ENCODE measurements at places on chromosomes 4 and X. TPM values are rescaled to one million over a fixed set of nuclear protein-coding genes. Genes with fewer than 3 reads are reported as not detected.

GRCh38 chr4:22460266-22460665 lies 55.6 kb downstream of the ADGRA3 start:
- no peak for DNase-seq

GRCh38 chr4:122914292-122914904 lies 8.0 kb downstream of the NUDT6 start:
- DNase-seq, result peak; percentile 29

The SSX5 gene
- not detected for total RNA-seq

The QRFPR gene
- not detected for total RNA-seq

DNA sequence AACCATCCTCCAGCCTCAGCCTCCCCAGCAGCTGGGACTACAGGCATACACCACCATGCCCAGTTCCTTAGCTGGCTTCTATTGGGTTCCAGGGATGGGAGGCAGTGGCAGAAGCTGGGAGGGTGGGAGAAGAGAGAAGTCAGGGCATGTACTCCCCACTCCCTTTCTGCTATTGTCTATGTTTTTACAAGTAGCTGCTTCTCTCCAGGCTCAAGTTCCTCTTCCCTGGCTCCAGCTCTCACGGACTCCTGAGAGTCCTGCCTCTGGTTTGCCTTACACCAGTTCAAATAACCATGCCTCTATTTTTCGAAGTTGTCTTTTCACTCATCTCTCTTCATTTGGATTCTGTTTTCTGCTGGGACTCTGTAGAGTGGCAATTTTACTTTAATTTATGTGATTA lies 2.9 kb downstream of the TBC1D9 start:
- no peak for DNase-seq

DNA sequence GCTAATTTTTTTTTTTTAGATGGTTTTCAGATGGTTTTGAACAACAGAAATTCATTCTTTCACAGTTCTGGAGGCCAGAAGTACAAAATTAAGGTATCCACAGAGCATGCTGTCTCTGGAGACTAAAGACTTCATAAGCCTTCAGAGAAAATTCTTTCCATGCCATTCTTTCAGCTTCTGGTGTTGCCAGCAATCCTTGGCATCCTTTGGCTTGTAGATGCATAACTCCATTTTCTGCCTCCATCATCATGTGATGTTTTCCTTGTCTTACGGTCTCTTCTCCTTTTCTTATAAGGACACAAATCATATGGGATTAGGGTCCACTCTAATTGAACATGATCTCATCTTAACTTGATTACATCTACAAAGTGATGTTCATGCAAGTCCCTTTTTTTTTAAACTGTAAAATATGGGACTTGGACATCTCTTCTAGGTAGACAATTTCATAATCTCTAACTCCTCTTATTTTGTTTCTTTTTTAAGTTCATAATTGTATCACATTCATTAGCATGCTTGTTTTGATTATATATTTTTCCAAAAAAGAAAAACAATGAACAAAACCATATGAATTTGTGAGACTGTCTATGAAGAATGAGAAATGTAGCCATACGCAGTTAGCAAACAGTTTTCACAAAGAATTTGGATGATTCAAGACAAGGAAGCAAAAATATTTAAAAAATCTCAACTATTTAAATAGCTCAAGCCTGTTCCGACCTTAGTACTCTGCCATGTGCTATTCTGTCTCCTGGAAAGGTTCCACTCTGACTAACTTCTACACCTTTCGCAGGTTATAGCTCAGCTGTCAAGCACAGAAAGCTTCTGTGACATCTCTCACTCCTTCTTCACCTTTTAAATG lies 53.1 kb upstream of the GIMD1 start:
- no peak for DNase-seq

- peak; percentile 27 for DNase-seq
Observed at GRCh38 chr4:84529169-84529751, 30.2 kb upstream of the NKX6-1 start.

DNA sequence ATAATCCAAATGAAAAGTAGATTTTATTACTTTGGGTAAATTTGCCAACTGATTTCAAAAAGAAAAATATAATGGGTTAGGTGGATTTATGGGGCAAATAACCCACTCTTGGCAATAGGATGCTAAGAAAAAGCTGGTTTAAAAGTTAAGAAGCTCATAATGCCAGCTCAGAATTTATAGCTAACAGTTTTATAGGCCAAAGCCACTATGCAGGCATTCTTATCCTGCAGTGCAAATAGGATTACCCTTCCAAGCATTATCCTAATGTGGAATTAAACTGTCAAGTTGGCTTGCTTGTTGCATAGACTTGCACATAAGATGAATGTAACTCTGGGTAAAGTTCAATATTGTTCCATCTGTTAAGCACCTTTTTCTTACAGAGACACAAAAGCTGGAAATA lies 703.0 kb downstream of the PCDH18 start:
- no peak for DNase-seq

DNA sequence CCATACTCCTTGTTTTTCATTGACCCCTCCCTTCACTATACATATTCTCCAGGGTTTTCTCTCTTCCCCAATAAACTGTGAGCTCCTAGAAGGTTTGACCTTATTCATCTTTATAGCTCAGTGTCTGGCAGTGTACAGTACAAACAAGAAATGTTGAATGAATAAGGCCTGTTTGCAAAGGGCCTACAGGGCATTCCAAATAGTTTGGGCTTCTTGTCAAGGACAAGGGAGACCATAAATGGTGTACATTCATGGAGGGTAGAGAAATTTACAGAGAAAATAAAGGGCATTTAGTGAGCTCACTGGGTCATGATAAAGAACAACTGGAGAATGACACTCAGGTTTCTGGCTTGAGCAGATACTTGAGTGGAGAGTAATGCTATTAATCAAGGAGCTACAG lies 47.5 kb upstream of the EIF1AX start:
- DNase-seq, result no peak

The EREG gene
- 9.9 TPM for total RNA-seq

GRCh38 chrX:150411656-150412055 lies 48.5 kb downstream of the MAMLD1 start:
- no peak for DNase-seq

- no peak for DNase-seq
Observed at GRCh38 chr4:90536408-90536807, 409.2 kb downstream of the CCSER1 start.

DNA sequence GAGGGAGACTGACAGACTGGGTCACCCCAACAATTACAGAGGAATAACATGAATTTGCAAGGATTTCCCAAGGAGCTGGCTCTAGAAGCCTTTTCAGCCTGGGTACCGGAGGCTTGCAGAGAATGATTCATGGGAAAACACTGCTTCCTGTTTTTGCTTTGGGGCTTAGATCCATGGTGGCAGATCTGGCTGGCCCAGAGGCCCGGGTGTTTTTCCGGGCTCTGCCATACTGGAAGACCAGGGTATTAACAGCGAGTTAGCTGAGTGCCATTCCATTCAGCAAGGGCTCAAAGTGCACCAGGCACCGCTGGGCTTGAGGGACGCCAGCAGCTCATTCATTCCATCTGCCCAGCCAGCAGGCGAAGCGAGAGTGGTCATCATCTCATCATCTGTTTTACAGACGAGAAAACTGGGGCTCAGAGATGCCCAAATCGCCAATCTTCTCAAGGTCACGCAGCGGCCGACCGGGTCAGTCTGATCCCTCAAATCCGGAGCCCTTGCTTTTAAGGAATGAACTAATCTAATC lies 1.3 kb downstream of the WDR1 start:
- DNase-seq, result peak; percentile 49

The SMIM10L2A gene
- total RNA-seq, result 0.66 TPM

DNA sequence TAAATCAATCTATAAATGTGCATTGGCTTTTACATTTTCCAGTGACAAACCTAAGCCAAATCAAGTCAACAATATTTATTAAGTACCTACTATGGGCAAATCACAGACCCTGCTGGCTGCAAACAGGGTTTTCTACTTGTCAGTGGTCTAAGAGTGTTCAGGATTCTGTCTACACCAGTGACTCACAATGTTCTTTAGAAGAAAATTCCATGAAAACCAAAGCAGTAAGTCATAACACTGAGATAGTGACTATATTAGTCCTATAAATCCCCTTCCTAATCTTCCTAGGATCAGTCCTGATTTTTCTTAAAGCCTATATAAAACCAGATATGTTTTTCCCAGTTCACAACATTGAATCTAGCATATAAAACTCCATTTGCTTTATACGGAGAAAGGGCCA lies 69.7 kb downstream of the PPP3CA start:
- peak; percentile 55 for DNase-seq

DNA sequence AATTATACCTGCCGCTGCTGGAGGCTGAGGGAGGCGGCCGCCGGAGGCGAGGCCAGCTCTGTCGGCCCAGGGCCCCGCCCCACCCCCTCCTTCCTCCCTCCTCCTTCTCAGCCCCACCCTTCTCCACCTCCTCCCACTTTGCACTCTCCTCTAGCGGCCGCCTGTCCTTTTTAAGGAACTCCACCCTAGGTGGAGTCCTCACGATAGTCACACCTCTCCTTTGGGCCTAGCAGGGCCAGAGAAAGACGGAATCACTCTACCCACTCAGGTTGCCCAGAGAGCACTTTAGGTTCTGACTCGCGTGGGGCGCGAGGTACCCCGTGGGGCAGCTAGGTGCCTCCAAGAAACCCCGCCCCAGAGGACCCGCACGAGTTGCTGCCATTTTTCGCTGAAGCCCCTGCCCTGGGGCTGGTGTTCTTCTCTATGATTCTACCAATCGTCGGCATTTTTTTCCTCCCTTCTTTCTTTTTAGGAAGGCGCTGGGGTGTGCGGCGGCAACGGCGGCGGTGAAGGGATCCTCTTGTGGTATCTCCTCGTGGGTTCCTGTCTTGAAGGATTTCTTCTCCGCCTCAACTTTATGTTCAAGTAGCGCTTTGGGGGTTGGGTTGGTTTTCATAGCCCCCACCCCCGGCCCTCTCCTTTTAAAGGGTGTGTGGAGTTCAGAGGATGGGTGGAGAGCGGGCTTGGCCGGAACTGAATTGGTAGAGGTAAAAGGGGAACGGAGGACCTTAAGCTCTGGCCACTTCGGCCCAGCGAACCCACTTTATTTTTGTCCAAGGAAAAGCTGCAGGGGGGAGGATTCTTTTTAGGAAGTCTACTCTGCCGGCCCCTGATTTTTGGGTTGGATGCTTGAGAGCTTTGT lies at the start of gene KLF8:
Gene KLF8, plus strand, starts transcription at position 136 of the 862 bp plus-strand sequence. CDS start 979 bp downstream, outside the sequence.
- peak; percentile 2 for DNase-seq

The USP9X gene
- total RNA-seq, result 98.4 TPM

The SUV39H1 gene
- 0.51 TPM for total RNA-seq

The DCLK2 gene
- total RNA-seq, result 14.0 TPM

GRCh38 chrX:87572901-87573300 lies 55.3 kb downstream of the KLHL4 start:
- DNase-seq, result peak; percentile 57

DNA sequence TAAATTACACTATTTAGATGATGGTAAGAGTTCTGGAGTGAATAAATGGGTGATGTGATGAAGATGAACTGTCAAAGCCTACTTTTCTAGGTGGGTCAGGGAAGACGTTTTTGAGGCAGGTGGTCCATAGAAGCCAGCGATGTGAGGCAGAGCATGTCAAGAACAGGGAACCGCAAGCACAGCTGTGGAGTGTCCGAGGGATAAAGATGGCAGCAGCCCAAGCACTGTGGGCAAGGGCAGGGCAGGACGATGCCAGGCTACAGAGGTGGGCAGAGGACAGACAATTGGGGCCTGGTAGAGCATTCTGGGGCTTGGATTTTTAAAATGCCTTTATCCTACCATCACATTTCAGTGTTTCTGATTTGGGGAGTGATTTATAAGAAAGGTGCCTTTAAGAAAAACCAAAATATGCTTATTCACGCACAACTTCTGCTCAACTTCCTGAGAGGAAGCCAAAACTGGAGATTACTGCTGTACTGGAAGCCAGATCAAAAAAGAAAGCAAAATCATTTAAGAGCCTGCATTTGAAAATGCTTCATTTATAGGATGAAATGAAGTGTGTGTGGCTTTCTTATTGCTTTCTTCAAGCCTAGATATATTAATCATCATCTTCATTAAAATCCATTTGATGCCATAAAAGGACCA lies 119.0 kb upstream of the WDR17 start:
- DNase-seq, result peak; percentile 21

- no peak for DNase-seq
Observed at GRCh38 chr4:25163196-25163595, 2.9 kb upstream of the SEPSECS start.

DNA sequence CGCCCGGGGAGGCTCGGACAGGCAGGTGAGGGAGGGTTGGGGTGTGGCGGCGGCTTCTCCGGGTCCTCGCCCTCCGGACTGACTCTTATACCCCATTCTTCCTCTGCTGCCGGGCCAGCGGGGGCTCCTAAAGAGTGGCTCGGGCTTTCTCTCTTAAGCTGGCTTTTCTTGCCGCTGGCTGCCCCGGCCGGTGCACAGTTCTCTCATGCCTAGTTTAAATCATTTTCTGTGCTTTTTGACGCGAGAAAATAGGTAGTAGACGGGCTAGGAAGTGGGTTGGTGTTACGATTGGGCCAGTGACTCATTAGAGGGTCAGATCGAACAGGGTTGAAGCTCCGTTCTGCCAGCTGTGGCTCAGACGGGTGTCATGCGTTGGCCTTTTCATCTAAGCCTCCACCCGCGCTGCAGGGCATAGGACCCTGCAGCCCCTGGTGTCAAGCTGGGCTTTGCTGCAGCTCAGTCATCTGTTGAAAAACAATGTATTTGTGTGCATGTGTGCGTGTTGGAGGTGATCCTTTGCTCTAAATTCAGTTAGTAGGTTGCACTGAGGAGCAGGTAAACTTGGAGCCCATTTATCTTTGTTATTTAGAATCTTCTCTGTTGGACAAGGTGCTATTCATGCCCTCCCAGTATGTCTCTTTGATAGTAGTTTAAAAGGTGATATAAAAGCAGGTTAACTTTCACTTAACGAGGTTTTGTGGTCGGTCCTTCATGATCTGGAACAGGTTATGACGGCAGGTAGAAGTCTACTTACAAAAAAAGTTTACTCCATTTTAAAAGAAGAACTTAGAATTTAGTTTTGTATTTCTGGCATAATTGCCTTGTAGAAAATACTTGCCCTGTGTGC lies 802 bp downstream of the BMP2K start:
- DNase-seq, result peak; percentile 68

GRCh38 chrX:136759968-136760367 lies 20.8 kb downstream of the ARHGEF6 start:
- no peak for DNase-seq

- DNase-seq, result no peak
Observed at GRCh38 chrX:44962944-44963343, 90.0 kb downstream of the KDM6A start.

- no peak for DNase-seq
Observed at GRCh38 chrX:56787734-56788152, 58.7 kb downstream of the NBDY start.

The CYP4V2 gene
- 27.2 TPM for total RNA-seq

The BEND2 gene
- not detected for total RNA-seq
